ENCODE measurements at places on chromosomes 1 and 21. TPM values are rescaled to one million over a fixed set of nuclear protein-coding genes. Genes with fewer than 3 reads are reported as not detected.
A peak's percentile ranks its signal among the peaks of the same experiment; 100 is the strongest.

- no peaks in the 10 kb centered on the region for H3K36me3 ChIP-seq
- H3K27ac ChIP-seq, result peak overlapping the region; percentile 66
- DNase-seq, result no peak
Measured at GRCh38 chr1:182029002-182029378, 32.5 kb downstream of the ZNF648 start.

DNA sequence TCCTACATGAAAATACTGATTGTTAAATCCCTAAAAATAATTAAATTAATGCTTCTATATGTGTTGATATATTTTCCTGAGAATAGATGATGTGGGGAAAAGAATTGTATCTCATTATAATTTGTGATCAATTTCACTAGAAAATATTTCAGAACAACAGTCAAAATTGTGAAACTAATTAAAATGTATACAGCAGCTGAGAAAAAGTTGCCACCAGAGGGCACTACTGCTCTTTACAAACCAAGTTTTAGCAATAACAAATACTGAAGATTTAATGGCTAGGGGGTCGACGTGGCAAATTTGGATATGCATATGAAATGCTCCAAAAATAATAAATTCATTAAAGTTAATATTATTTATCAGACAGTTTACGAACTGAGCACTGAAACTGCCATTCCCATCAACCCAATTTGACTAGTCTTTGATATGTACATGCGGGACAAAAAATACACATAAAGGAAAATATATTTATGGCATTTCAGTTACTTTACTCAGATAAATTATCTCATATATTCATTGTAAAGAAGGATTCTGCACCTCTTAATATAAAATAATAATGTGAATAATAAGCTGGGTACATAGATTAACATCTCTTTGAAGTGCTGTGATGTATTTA, 96.3 kb upstream of the TMPRSS15 start:
- H3K27ac ChIP-seq, result no peak overlapping the region
- H3K4me1 ChIP-seq, result no peaks in the 10 kb centered on the region
- no peaks in the 10 kb centered on the region for H3K36me3 ChIP-seq
- no peaks in the 10 kb centered on the region for H3K27me3 ChIP-seq
- no peak for DNase-seq

Gene LCE6A
- not detected for total RNA-seq

Gene ZNF683
- not detected for total RNA-seq

DNA sequence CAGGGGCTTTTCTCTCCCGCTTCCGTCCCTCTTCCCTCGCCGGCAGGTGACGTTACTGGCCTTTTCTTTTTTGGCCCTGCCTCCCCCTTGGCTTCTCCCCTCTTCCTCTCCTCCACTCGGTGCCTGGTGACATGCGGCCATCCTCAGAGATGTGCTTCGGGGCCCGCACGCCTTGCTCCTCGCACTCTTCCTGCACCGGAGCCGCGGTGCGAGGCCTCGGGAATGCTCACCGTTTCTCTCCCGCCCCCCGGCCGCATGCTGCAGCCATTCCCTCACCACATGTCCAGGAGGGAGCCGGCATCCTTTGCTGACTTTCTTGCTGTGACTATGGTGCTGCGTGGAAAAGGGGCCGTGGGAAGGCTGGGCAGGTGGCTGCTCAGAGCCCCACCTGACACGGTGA, 39.3 kb downstream of the PDE9A start:
- no peaks in the 10 kb centered on the region for H3K4me1 ChIP-seq
- DNase-seq, result peak; percentile 59
- no peaks in the 10 kb centered on the region for H3K36me3 ChIP-seq
- H3K27me3 ChIP-seq, result no peaks in the 10 kb centered on the region

DNA sequence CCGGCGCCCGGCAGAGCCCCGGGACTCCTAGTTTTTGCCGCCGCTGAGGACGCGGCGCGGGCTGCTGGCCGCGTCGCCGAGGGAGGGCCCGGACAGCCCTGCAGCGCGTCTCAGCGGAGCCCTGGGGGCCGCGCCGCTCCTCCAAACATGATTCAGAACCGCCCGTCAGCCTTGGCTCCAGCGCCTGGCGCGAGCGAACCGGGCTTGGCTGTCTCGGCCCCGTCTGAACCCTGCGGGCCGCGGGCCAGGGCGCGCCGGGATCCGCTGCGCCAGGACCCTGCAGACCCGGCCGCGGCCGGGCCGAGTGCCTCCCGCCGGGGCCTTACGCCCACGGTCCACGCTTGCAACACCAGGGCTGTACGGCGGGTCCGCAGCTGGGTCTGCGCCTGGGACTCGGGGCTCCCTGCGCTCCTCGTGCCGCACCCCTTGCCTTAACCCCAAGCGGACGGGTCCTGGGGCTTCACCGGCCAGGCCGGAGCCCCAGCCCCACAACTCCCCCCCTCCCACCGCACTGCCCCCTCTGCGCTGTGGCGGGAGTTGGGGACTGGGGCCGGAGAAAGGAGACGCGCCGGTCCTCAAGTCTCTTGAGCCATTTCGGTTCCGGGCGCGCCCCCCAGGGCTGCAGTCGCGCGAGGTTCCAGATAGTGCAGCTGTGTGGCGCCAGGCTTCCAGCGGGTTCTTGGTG, 48.4 kb upstream of the CD34 start:
- H3K36me3 ChIP-seq, result no peaks in the 10 kb centered on the region
- peak; percentile 94 for DNase-seq

Gene SPATA45
- total RNA-seq, result not detected

- DNase-seq, result no peak
- no peaks in the 10 kb centered on the region for H3K27me3 ChIP-seq
- no peaks in the 10 kb centered on the region for H3K4me1 ChIP-seq
- no peak overlapping the region for H3K27ac ChIP-seq
Measured at GRCh38 chr1:83776913-83777757, 221.8 kb downstream of the TTLL7 start.

Gene MECR
- total RNA-seq, result 19.9 TPM

DNA sequence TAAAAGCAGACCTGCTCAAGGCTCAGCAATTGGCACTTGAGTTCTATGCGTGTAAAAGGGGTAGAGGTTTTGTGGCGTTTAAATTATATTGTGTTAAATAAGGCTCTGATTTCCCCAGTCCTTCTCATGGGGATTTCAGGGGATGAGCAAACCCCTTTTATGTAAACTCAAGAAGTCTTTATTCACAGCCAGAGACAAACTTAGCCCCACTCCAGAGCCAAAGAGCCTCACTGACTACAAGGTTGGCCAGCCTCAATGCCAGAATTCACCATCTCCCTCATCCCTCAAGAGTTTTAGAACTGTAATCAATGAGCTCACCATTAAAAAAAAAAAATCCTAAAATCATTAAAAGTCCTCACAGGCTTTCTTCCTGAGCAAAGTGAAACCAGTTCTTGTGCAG, 107.8 kb downstream of the SLC30A10 start:
- no peaks in the 10 kb centered on the region for H3K4me1 ChIP-seq
- H3K27me3 ChIP-seq, result no peaks in the 10 kb centered on the region
- H3K27ac ChIP-seq, result no peak overlapping the region
- H3K4me3 ChIP-seq, result no peak overlapping the region

- no peak overlapping the region for H3K4me3 ChIP-seq
- no peak overlapping the region for H3K27ac ChIP-seq
- peak; percentile 51 for DNase-seq
- no peaks in the 10 kb centered on the region for H3K27me3 ChIP-seq
- H3K4me1 ChIP-seq, result no peaks in the 10 kb centered on the region
Measured at GRCh38 chr21:45499201-45499750, 43.0 kb downstream of the SLC19A1 start.

Gene ADAM15
- 66.7 TPM for total RNA-seq

Gene ZC3H12A
- total RNA-seq, result 9.3 TPM

DNA sequence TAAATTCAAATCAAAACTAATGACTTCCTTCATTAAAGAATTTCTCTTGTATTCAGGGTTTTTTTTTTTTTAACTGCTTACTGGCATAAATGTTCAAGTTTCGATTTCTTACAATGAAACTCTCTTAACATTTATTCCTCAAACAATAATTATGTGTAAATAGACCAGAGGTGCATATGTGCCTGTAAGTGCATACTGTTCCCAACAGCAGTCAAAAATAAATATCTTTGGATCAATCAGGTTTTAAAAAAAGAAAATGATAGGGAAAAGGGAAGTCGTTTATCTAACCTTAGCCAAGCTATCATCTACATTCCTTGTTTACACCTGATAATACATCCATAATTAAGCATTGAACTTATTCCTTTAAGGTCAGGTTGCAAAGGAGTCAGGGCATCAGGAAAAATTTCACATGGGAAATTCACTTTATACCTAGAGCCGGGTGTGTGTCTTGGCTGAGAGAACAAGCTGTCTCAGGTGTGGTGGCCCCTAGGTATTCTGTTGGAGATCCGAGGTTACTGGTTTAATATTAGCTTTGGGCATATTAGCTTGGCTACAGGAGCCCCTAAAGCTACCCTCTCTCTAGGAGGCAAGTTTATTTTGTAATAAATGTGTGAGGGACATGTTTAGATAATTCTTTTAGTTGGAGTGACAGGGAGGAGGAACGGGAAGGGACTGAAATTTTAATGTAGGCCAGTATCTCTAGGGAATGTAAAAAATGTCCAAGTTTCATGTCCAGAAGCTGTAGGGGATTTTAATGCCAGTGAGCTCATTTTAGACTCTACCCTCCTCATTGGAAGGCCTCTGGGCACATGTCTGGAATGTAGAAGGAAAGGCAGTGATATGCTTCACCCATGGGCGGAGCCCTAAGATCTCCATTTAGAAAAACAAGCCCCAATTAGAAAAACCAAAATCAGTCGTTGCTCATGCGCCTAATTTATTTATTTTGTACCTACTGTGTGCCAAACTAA, 327.9 kb upstream of the PROX1 start:
- no peaks in the 10 kb centered on the region for H3K27me3 ChIP-seq
- H3K4me1 ChIP-seq, result no peaks in the 10 kb centered on the region
- H3K36me3 ChIP-seq, result no peaks in the 10 kb centered on the region
- no peak overlapping the region for H3K4me3 ChIP-seq
- no peak overlapping the region for H3K27ac ChIP-seq
- no peak for DNase-seq

Data from sigmoid colon (tissue), 7 donors.